A549 (cell line): ENCODE measurements at places on chromosomes 2 and 18.

DNA sequence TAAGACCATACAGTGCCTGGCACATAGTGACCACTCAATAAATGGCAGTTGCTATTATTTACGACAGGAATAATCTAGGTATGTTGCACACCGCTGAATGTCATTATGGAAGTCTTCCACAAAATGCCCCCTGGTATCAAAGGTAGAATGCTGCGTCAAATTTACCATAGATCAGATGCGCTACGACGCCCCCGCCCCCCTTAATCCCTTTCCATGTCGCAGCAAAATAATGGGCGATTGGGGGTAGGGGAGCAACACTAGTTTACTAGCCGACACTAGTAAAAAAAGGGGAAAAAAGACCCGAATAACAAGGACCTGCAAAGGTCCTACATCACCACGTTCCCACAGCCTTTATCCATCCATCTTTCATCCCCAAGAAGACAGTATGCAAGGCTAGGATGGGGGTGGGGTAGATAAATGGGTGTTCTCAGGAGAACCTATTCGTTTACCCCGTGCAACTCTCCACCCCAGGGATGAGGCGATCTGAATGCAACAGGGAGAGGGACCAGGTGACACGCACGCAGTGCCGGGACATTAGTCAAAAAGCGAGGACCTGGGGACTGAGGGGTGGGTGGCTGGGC, 455 bp downstream of the PREPL start:
- DNase-seq: peak; percentile 47

DNA sequence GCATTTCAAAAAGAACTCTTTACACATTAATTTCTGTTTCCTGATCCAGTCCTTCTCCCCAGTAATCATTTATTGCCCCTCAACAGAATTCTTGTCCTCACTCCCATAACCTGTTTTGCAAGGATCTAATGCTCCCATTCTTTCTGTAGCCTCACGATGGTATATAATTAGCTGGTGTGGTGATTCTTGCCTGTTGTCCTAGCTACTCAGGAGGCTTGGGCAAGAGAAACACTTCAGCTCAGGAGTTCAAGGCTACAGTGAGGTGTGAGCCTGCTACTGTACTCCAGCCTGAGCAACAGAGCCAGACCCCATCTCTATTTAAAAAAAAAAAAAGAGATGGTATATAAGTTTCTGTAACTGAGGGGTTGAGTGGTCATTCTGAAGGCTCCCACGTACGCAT, 7.7 kb upstream of the TRAPPC8 start:
- DNase-seq: no peak

DNA sequence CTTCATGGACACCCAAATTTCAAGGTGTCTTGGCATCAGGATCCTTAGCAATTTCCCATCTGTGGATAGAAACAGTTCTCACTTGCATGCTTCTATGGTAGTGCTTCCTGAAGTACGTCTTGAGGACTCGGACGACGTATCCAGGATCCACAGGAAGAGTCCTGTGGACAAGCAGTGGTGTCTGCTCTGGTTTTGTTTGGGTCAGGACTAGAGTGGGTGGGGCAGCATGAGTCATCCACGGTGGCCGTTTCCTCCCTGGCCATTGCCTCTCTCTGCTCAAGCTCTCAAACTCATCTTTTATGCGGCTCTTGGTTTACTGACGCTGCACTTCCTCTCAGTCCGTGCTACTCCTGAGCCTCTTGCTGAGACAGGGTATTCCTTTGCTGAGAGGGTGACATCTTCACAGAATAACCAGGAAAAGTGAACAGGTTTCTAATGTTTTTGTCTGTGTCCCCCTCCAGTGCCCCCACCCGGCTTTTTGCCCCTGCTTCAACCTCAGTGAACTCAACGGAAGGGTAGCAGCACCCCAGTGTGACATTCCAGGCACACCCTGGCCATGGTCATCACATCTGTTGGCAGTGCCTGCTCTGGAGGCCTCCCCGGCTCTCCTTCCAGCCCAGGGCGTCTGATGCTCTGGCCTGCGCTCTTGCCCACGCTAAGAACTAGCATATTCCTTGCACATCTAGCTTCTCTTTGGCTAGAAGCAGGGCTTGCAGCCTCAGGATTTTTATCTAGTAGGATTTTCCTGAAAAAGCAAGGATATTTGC, 62.2 kb downstream of the ARMC9 start:
- no peak for DNase-seq

DNA sequence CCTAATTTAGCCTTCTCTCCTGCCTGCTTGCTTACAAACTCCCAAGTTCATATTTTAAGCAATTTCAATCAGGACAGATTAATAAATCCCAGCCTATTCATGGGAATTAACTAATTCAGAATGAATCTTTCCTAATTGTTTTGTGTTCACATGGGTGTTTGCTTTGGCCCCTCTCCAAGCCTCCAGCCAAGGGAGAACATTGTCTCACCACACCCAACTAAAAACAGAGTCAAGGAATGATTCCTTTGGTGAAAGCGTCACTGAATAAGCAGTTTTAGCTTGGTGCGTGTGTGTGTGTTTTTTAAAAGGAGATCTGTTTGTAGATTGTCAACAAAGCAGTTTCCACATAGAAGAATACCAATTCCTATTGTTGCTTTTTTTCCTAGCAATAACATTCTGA, 43.0 kb upstream of the DSG1 start:
- peak; percentile 4 for DNase-seq

GRCh38 chr2:96374211-96374951, 38.8 kb downstream of the NCAPH start:
- DNase-seq: no peak

GRCh38 chr2:2464094-2464493, 133.0 kb upstream of the MYT1L start:
- no peak for DNase-seq

DNA sequence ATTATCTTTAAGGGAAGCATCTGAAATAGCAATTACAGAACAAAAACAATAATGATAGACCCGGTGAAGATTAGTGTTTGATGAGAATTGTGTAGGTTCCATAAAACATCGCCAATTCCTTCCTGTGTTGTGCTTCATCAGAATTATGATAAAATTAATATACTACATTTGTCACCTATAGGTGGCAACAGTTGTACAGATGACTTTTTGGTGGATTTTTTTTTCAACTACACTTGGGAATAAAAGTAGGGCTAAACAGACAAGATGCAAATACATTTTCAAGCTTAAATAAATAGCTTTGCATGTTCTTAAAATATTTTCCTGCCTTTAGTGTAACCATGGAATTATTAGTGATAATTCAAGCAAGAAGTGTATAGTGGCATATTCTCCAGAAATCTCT, 7.0 kb upstream of the LYPD1 start:
- no peak for DNase-seq

DNA sequence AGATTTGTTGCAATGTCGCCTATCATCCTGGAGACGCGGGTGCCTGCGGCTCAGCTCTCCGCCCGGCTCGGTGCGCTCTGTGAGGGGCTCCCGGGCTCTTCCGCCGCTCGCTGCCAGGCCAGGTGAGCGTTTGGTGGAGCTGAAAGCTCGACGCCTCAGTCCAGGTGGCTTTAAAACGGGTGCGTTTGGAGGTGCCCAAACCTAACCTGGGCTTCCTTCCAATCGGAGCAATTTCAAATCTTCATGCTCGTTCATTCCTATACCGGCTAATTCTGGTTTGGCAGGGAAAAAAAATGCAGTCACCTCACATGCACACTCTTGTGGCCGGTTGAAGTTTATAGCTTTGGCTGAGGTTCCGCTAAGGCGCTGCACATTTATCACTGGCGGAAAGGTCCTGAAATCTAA, at the start of gene SLC16A14:
TSS of gene SLC16A14 (minus strand) at position 274 of the 405 bp plus-strand sequence. CDS start 9,572 bp downstream, outside the sequence.
- peak; percentile 63 for DNase-seq

DNA sequence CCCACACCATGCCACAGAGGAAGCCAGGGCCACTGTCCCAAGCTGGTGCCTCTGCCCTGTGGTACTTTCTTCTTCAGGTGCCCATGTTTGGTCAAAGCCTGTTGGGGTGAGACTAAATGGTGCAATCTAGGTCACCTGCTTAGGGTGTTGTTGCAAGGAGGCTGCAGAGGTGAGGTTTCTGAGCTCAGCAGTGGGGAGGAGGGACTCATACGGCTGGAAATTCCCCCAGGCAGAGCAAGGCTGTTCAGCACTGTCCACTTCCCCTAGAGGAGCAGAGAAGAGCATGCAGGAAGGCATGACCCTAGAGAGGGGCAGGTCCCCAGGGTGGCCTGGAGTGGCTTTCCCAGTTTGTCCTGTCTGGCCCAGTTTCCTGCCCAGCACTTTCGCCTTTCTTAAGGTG, 211.0 kb downstream of the HAUS1 start:
- DNase-seq: no peak

DNA sequence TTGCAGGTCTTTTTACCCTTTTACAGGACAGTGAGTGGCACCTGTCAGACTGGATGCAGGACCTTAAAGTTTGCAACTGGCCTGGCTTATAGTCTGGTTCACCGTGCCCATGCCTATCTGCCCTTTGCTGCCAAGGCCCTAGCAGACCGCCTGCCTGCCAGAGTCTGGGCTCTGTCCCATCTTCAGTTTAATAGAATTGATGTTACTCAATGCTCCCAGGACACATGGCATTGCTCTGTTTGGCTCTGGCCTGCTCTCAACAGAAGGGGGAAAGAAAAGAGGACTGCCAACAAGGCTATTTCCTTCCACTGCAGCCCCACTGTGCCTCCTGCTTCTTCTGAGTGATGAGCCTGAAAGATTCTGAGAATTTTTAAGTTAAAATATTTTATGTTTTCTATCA, 25.6 kb upstream of the TMEM178A start:
- no peak for DNase-seq

DNA sequence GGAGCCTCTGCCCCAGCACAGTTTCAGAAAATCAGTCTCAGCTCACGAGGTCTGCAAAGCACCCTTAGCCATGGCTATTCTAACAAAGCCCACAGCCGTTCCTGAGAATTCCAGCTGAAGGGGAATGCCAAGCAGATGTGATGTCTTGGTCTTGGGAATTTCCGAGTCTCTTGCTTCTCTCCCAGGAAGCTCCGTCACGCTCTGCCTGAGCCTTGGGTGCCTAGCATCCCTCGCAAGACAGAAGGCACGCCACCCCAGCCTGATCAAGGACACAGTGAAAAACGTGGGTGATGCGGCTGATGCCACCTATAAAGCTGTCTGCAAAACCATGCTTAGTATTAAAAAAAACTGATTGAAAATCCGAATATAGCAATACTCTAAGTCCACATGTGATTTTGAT, 254.6 kb downstream of the SH3BP4 start:
- DNase-seq: no peak

DNA sequence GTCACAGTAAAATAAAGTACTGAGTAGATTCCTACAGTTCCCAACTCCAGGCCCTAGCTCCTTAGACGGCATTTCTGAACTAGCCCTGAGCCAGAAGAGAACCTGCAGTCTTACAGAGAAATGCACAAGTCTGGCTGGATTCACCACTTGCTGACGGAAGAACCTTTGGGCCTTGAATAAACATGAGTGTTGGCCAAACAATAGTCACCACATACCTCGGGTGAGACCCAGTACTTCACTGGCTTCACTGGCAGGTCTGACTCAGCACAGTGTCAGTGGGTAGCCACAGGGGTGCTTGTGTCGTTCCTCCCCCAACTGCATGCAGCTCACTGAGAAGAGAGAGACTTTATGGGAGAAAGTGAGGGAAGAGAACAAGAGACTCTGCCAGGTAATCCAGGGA, 88.9 kb downstream of the TMEM185B start:
- peak; percentile 78 for DNase-seq

GRCh38 chr2:235378246-235378645, 115.6 kb upstream of the AGAP1 start:
- no peak for DNase-seq

- no peak for DNase-seq
Measured at GRCh38 chr2:88010136-88010535, 6.2 kb downstream of the RNU2-63P start.

DNA sequence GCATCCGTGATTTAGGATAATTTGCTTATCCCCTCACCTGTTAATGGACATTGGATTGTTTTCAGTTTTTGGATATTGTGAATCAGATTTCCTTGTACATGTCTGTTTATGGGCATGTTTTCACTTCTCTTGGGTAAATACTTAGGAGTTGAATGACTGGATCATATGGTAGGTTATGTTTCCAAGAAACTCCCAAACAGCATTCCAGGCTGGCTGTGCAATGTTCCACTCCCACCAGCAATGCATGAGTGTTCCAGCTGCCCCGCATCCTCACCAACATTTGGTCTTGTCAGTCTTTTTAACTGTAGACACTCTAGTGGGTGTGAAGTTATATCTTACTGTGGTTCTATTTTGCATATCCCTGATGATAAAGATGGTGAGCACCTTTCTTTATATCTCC, 8.9 kb upstream of the LRRFIP1 start:
- no peak for DNase-seq
